NCI-H774 (cell line): ENCODE measurements at places on chromosomes 5 and 9.
A peak's percentile ranks its signal among the peaks of the same experiment; 100 is the strongest.

- DNase-seq: no peak
Measured at GRCh38 chr9:68859347-68859746, 154.3 kb downstream of the PIP5K1B start.

- no peak for DNase-seq
Measured at GRCh38 chr5:40634154-40634553, 45.6 kb upstream of the PTGER4 start.

GRCh38 chr5:176812269-176813259, 2.2 kb downstream of the UNC5A start:
- DNase-seq: no peak

- no peak for DNase-seq
Measured at GRCh38 chr9:125505988-125506438, 201.0 kb downstream of the MAPKAP1 start.

DNA sequence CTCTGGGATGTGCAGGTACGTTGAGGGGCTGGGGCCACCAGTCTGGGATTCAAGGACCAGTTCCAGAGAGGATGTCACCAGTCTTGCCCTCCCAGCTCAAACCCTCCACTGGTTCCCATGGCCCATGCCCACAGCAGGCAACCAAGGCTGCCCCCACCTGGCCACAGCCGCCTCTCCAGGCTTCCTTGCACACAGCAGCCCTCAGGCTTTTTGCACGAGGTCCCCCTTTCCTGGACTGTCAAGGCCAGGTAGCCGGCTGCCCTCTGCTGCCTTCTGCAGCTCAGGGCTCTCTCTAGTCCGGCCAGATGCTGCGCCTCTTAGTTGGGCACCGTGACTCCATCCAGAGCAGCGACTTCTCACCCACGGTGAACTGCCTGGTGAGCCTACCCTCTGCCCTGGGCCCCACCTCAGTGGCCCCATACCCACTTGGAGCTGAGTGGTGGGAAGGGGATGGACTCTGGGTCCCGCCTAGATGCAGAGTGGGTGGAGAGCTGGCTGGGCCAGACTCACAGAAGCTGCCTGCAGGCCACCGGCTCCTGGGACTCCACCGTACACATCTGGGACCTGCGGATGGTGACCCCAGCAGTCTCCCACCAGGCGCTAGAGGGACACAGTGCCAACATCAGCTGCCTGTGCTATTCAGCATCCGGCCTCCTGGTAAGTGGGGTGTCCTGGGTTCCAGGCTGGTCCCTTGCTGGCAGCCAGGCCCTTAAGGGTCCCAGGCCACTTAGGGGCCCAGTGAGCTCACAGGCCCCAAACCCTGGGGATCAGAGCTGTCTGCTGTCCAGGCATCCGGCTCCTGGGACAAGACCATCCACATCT, 2.9 kb downstream of the WDR38 start:
- no peak for DNase-seq

DNA sequence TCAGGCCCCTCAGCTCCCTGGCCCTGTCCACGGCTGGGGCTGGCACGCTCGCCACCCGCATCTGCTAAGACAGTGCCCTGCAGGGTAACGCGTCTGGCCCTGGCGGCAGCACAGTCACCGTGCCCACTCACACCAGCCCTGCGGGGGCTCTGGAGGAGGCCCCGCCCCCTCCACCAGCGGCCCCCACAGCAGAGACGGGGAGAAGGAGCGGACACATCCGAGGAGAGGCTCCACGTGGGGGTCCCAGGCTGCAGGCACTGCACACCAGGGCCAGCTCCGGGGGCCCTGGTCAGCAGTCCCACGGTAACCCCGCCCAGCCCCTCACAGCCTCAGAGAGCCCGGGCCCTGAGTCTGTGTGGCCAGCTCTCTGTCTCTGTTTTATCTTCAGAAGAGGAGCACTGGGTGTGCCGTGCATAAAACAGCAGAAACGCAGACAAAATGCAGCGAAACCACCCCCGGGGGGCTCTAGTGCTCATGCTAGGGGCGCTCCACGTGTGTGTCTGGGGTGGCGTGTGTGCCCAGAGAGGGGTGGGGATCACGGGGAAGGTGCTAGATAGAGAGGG, 47.5 kb upstream of the NRARP start:
- DNase-seq: no peak

DNA sequence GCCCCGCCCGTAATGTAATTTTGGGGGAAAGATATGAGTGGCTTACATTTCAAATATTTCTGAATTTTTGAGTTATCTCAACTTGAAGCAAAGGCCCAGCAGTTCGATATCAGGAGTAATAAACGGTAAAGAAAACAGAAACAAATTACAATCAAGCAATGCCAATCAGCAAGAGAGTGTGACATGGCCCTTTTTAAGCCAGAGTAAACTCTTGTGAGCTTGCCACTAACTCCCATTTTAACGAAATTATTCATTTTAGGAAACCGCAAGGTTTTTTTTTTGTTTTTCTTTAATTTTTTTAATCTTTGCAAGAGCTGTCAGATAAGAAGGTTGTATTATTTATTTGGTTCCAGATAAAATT, 17.6 kb upstream of the CDK7 start:
- DNase-seq: no peak

GRCh38 chr5:124755565-124755964, 9.1 kb upstream of the ZNF608 start:
- DNase-seq: no peak

DNA sequence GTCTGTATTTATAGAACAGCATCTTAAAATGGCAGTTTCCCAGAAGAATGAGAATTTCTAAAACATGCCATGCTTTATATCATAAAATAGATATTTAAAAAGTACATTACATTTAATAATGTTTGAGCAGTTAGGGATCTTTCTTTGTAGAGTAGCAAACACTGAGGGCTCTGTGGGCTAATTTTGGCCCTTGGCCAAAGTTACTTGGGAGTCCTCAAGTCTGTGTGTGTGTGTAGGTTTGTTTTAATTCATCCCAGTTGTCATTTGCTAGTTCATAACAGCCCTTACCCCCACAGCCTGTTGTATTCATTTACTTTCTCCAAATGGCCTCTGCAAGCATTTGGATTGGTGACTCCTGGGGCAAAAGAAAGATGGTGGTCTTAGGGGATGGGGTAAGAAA, 576.4 kb upstream of the SGCD start:
- no peak for DNase-seq

GRCh38 chr9:33791117-33791516, 4.2 kb upstream of the PRSS3 start:
- DNase-seq: no peak

- DNase-seq: no peak
Measured at GRCh38 chr5:73321757-73322436, 126.7 kb downstream of the FOXD1 start.

DNA sequence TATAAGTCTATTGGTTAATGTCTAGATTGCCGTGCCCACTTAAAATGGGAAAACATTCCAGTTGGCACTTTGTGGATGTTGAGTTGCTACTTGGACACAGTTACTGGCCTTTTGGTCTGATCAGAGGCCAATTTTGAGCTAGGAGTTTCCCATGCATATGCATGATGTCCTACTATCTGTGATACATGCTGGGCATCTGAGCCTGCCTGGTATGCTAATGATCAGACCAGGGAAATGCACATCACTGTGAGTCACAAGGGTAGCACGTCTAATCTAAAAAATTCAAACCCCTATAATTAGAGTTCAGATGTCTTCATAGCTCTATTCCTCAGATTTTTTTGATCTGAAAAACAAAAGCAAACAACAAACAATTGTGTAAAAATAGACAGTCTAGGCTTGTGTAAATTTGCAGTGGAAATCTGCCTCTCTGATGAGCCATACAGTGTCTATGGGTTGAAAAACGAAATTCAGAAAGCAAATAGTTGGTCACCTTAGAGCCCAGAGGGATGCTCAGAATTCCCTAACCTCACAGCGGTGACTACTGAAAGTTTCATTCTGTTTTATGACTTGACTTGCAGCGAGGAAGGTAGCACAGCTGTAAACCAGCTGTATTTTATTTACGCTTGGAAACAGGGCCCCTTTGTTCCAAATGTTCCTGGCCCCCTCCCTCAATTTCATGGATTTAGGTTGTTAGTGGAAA, 37.3 kb downstream of the PALM2AKAP2 start:
- no peak for DNase-seq

DNA sequence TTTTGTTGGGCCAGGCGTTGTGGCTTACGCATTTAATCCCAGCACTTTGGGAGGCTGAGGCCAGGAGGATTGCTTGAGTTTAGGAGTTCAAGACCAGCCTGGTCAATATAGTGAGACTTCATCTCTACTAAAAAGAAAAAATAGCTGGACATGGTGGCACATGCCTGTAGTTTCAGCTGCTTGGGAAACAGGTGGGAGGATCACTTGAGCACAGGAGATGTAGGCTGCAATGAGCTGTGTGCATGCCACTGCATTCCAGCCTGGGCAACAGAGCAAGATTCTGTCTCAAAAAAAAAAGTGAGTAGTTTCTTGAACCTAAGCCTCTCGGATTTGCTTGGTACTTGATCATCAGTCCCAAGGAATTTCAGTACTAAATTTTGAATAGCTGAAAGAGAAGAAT, 26.9 kb downstream of the G3BP1 start:
- no peak for DNase-seq

GRCh38 chr5:64634997-64635686, 55.2 kb upstream of the SHISAL2B start:
- no peak for DNase-seq

GRCh38 chr9:11702548-11702947, 990.6 kb upstream of the TYRP1 start:
- no peak for DNase-seq

DNA sequence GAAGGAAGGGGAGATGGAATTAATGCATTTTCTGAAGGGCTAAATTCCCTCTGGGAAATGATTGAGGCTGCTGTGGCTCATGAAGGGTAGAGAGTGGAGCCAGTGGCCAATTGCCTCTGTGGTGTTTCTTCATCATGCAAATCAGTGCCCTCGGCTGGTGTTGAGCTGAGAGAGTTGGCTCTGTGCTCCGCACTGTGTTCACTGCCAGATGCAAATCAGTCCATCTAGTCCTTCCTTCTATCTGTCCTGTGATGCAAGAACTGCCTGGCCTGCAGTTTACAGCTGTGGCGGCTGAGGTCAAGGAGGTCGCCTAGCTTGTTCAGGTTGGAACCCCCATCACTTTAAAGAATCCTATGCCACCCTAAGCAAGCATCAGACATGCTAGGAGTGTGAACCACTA, 6.0 kb downstream of the TMEM171 start:
- no peak for DNase-seq

DNA sequence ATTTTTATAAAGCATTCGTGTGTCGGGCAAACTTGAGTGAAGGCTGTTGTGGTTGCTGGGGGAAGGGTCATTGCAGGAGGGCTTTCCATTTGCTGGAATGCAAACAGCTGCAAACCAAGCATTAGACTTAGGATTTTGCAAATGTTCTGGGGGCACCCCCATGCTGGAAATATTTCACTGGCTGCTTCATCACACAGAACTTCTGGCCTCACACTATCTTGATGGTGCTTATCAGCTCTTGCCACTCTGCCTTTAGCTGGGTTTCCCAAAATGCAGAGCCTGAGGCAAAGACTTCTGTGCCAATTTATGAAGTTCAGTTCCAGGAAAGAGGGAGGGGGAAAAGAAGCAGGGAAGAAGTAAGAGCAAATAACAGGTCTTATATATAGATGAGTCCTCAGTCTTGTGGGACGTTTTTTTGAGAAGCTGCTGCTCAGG, 8.6 kb upstream of the COL15A1 start:
- no peak for DNase-seq

GRCh38 chr5:1315709-1316587, 21.1 kb upstream of the TERT start:
- peak; percentile 99 for DNase-seq

DNA sequence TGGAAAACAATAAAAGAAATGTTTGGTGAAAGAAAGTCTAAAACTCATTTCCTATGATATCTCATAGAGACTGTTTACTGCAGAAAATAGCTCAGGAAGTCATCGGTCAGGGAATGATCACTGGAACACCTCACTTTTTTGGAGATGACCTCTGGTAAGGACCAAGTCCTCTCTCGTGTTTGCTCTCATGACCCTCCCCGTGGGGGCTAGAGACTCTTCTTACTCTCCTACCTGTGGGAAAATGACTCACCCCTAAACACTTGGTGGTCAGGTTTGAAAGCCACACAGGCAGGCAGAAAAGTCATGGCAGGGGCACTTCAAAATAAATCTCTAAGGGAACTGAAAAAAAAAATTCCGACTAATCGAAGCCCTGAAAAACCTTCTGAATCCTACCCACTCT, 48.2 kb downstream of the FAM240B start:
- no peak for DNase-seq

DNA sequence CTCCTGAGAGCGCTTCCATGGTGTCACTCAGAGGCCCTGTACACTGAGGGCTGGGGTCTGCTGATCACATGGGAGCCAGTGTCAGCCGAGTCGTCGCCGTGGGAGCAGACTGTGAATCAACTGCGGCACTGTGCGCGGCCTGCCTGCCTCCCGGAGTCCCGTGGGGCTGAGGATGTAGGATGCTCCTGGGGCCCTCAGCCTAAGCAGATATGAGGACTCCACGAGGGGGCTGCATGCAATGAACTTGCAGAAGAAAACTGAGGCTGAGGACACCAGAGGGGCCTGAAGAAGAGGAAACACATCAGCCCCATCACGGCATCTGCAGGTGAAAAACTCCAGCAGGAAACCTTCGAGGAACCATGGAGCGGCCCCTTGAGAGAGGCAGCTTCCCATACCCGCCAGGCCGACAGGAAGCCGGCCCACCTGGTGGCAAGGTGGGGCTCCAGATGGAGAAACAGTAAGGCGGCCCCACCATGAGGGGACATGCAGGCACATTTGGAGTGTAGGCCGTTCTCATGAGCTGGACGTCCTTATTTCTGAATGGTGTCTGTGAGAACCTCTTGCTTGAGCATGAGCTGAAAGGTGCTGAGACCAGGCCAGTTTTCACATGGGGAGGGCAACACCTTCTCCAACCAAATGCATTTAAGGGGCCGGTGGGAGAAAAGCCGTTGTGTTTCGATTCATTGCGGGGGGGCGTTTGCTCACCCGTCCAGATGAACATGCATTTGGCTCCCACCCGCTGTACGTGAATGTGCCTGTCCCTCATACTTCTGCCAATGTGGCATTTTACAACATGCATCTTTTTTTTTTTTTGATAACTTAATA, 35.2 kb upstream of the ADAMTS2 start:
- DNase-seq: no peak

DNA sequence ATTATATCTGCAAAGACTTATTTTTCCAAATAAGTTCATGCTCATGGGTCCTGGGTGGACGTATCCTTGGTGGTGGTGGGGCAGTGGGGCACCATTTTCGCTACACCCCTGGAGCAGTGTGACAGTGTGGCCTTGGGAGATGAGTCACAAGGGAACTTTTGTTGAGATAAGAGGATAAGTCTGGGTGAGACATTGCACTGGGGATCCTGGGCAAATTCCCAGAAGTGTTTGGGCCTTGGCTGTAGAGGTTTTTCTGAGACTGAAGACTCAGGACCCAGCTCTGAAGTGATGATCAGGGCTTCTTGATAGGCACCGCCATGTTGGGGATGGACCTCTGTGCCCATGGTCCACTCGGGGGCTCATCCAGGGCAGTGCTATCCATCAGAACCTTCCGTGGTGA, 149.4 kb downstream of the MACROH2A1 start:
- DNase-seq: no peak

- no peak for DNase-seq
Measured at GRCh38 chr5:137336161-137336560, 163.0 kb downstream of the SPOCK1 start.

- DNase-seq: no peak
Measured at GRCh38 chr5:134053314-134053839, 48.6 kb upstream of the VDAC1 start.
